ENCODE measurements at places on chromosomes 1 and 21.

GRCh38 chr21:38945545-38946245 is 140.0 kb downstream of the ETS2 start:
- DNase-seq = no peak

GRCh38 chr1:34478515-34479076 is 276.3 kb upstream of the GJB5 start:
- no peak for DNase-seq

- DNase-seq = no peak
Observed at GRCh38 chr1:213399695-213400094, 348.7 kb downstream of the RPS6KC1 start.

DNA sequence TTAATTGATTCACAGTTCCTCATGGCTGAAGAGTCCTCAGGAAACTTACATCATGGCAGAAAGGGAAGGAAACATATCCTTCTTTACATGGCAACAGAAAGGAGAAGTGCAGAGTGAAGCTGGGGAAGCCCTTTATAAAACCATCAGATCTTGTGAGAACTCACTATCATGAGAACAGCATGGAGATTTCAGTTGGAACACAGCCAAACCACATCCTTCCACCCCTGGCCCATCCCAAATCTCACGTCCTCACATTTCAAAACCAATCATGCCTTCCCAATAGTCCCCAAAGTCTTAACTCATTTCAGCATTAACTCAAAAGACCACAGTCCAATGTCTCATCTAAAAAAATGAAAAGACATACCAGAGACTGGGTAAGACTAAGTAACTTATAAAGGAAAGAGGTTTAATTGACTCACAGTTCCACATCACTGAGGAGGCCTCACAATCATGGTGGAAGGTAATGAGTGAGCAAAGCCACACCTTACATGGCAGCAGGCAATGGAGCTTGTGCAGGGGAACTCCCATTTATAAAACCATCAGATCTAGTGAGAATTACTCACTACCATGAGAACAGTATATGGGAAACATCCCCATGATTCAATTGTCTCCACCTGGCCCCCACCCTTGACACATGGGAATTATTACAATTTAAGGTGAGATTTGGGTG is 105.2 kb downstream of the MRPL39 start:
- DNase-seq = peak; percentile 62

DNA sequence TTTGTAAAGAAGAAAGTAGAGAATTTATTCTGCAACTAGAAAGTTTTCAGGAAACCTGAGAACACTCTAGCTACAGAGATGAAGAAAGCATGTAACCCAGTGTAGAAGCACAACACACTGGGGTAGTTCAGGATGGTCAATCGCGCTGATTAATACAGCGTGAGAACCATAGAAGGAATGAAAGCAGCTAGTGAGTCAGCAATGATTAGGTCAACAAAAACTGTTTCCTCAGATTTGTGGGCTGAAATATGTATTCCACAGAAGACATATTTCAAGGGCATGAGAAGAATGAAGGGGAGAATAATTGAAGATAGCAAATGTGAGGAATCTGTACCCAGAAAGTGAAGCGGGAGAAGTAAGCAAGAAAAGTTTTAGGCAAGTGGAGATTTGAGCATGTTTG is 97.8 kb upstream of the ADGRL2 start:
- no peak for DNase-seq

- DNase-seq = no peak
Observed at GRCh38 chr1:196501760-196502428, 106.3 kb downstream of the KCNT2 start.

DNA sequence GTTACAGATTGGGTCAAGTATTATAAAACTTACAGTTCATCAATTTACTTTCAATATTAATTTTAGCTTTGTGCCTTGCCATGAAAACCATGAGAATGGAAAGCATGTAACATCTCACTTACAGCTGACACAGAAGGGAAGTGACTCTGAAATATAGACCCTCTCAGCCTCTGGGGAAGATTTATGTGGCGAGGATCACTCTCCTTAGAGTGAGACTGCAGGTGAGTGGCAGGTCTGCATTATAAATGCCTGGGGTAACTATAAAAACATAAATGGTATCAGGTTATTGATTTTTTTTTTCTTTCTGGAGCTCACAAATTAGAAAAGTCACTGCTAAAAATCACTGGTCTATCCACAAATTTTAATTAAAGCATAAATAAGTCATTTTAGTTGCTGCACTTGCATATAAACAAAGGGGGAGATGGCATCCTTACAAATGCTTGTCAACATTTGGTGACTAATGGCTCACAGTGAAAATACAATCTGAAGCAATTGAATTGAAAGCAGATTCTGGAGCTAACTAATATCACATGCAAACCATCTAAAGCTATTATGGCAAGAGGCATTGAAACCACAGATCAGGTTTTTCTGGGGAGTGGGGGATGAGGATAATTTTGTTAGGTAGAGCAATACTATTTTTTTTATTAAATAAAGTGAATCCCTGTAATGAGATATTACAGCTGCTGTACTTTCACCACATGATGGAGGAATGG is 200.9 kb downstream of the TM2D1 start:
- DNase-seq = no peak

- no peak for DNase-seq
Observed at GRCh38 chr1:42315500-42315899, 19.5 kb downstream of the FOXJ3 start.

DNA sequence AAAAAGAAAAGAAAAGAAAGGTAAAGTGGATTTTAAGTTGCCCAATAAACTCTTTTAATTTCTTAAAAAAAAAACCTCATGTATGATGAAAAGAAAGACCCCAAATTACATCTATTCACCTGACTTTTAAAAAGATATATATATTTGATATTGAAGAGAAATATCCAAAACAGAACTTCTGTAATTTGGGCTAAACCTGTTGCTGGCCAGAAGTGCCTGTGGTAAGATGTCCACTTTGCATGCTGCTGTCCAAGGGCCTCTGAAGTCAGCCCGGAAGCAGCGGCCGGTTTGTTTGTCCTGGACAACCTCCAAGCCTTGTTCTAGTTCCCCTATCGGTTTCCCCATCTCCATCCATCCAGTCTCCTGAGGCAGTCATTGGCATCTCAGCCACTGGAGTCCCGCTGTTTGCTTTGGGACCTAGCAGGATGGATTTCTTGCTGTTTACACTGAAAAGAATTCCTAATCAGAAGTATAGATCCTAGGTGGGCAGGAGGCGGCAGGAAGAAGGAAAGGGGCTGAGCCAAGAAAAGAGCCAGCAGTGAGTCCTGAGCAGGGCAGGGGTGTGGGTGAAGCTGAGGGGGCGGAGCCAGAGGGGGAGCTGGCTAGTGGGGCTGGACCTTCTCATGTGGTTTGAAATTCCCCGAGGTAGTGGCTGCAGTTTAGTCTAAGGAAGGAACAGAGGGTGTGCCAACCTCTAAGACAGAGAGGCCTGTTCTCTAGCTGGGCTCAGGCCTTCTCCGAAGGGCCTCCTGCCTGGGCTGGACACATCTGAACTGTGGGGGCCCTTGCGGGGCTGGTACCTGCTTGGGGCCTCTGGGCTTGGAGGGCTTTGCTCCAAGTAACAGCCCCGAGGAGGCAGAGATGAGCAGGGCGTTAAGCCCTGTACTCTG is 3.3 kb downstream of the NCMAP start:
- no peak for DNase-seq

GRCh38 chr1:229217716-229218115 is 53.2 kb upstream of the RAB4A start:
- no peak for DNase-seq
